ENCODE measurements at places on chromosomes 7 and 10.

DNA sequence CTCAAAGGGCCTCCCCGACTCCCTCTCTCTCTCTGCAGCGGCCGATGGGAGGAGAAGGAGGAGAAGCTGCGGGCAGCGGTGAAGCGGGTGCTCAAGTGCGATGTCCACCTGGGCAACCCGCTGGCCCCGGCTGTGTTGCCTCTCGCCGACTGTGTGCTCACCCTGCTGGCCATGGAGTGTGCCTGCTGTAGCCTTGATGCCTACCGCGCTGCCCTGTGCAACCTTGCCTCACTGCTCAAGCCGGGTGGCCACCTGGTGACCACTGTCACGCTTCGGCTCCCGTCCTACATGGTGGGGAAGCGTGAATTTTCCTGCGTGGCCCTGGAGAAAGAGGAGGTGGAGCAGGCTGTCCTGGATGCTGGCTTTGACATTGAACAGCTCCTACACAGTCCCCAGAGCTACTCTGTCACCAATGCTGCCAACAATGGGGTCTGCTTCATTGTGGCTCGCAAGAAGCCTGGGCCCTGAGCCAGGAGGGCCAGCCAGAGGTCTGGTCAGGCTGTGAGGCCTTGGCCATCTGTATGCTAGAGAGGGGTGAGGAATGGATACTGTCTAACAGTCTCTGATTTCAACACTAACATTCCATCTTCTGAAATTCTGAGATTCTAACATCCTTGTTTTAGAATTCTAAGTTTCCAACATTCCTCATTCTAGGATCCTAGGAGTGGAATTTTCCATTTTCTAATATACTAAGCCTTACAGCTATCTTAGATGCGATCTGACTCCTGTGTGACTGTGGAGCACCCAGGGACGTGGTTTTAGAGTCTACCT lies 3.6 kb downstream of the INMT start:
- DNase-seq, result no peak

DNA sequence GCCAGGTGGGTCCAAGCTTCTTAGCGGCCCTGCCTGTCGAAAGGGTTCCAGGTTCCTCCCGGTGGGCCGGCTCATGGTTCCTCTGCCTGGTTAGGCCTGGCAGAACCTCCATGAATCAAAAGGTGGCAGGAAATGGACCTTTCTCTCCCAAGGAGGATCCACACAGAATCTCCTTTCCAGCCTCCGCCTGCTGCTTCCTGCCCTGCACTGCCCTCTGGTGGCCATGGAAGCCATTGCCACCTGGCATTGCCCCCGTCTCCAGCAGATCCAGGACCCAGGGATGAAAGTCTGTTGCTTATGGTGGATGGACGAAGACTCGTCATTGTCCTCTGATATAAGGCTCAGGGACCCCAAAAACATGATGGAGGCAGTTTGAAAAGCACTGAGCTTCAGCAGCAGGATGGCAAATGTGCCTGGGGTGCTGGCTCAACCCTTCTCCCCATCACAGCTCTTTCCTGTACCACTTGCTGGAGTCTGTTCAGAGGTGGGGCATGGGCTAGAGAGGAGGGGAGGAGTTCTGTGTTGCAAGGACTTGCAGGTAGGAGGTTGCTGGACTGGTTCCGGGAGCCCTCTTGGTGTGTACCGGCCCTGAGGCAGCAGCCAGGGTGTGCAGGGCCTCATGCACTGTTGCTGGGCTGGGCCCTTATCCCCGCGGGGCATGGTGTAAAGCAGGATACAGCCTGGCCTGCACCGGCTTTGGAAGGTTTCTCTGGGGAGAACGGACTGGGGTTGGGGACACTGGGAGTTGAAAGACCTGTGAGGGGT lies 11.3 kb upstream of the INMT start:
- DNase-seq, result peak; percentile 71

DNA sequence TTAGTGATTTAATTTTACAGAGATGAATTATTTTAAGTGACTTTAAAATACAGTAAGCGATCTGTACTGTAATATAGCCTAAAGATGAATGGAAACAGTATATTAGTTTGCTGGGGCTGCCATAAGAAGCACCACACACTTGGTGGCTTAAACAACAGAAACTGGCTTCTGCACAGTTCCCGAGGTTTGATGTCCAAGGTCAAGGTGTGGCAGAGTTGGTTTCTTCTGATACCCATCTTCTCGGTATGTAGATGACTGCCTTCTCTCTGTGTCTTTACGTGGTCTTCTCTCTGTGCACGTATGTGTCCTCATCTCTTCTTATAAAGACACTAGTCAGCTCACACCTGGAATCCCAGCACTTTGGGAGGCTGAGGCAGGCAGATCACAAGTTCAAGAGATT lies 64.0 kb upstream of the KMT2E start:
- no peak for DNase-seq

DNA sequence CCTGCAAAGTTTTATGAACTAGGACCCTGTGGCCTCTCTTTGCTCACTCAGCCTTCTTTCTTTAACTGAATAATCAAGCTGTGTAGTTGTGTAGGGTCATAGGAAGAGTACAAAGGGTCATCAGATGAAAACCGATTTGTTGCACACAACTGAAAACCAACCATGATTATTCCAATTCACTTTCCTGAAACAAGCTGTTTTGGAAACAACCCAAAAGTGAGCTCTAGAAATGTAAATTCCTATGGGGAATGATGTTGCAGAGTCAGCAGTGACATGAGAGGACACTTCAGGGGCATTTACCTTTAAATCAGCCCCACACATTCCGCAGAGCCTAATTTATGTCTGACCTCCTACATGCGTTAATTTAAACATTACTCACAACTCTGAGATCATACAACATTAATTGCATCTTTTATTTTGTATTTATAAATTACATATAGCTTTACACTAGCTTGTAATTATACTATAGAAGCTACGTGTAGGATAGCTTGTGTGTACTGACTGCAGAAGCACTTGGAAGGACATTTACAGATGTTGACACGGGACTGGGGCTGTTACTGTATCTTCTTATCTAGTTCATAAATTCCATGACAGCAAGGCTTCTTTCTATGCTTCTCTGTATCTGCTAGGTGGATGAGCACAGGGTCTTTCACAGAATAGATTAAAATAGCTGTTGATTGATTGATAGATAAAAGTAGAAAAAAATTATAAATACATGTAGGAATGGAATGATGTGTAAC lies 139.9 kb upstream of the AKR1E2 start:
- DNase-seq, result no peak

DNA sequence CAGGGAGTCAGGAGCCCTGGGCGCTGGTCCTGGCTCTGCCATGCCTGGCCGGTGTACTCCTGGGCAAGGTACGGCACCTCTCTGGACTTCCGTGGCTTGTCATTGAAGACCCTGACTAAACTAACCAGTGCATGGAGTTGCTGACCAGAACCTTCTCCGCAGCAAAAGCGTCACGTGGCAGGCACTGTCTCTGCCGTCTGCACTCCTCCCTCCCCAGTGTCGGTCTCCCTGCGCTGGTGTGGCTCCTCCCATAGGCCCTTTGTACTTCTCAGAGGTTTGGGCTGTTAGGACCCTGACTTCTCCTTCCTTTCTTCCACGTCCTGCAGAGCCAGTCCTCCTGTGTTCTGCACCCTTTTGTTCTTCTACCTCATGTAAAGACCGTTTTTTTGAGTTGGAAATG lies 100.6 kb upstream of the CREB5 start:
- no peak for DNase-seq

DNA sequence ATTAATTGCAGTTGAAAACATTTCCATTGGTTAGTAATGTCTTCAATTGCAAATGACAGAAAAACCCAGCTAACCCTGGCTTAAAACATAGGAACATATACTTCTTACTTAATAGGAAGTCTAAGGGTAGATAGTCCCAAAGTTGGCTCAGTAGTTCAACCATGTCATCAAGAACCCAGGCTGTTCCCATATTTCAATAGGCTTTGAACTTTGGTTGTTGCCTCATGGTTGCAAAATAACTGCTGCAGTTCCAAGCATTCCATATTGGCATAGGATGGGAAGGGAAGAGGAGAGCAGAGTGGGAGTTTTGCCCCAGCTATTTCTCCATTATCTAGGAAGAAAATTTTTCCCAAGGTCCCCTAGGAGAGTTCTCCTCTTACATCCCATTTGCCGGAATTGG lies 81.4 kb upstream of the EEPD1 start:
- DNase-seq, result no peak

DNA sequence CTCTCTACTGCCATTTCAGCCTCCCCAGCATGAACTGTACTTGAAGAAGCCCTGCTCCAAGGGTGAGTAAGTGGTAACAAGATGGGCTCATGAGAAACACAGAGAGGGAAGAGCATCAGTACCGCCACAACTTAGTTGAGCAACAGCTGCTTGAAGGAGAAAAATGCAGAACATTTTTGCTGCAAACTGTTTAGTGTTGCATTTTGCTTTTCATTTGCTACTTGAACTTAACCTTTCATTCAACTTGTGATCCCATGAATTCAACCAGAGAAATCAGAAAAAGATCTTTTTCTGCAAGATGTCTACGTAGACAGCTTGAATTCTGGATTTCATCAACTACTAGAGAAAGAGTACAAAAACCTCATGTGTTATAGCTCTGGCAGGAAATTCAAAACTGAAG lies 40.7 kb downstream of the ANK3 start:
- no peak for DNase-seq

DNA sequence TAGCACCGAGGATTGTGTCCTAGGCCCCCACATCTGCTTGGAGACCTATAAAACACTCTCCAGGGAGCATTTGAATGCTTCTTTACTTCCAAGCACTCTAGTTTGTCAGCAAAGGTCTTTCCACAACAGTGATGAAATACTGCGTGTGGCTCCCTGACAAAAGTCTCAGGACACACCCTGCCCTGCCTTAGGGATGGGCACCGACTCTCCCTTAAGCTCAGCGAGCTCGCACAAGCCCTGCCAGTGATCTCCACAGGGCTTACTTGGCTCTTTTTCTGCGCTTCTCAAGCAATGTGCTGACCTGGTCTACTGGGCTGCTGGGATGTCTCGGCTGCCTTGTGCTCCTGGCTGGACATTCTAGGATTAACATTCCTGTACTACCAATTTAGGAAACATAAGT lies 84.3 kb upstream of the MPP7 start:
- DNase-seq, result no peak

GRCh38 chr7:151061213-151062110 lies 2.1 kb downstream of the SLC4A2 start:
- DNase-seq, result no peak

DNA sequence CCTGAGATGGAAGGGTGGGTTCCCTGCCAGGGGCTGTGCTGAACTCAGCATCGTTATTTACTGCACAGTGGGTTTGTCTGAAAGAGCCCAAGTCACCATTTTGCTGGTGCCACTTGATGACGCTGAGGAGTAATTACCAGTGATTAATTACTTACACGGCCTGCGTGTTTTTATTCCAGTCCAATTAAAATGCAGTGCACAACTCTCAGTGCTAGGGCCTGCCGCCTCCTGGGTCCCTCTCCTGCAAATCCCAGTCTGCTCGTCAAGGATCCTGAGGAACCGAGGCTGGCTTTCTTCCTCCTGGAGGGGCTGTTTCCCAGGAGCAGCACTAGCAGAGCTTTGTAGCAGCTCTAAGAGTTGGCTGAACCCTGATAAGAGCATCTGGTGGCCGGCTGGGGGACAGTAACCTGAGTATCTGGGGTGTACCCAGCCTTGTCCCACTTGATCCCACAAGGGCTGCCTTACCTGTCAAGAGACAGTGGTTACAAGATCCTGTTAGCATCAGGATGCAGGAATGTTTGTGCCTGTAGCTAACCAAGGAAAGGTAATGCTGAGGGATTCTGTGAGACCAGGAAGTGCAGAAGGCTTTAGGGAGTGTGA lies 45.1 kb upstream of the LRRC4 start:
- DNase-seq, result no peak

- DNase-seq, result no peak
Observed at GRCh38 chr10:2094171-2094570, 356.8 kb upstream of the ADARB2 start.

DNA sequence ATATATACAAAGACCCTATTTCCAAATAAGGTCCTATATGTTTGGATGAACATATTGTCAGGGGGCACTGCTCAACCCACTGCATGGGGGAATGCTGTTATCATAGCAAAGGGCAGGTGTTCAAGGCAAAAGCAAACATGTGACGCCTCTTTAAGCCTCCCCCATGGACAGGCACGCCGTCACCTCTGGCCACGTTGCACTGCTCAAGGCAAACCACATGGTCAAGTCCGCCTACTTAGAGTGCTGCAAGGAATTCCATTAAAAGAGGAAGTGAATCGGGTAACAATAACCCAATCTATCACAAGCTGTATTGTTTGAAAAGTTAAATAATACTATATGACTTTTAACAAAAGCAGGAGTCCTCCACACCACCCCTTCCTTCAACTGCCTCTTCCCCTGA lies 8.8 kb upstream of the CALD1 start:
- no peak for DNase-seq

DNA sequence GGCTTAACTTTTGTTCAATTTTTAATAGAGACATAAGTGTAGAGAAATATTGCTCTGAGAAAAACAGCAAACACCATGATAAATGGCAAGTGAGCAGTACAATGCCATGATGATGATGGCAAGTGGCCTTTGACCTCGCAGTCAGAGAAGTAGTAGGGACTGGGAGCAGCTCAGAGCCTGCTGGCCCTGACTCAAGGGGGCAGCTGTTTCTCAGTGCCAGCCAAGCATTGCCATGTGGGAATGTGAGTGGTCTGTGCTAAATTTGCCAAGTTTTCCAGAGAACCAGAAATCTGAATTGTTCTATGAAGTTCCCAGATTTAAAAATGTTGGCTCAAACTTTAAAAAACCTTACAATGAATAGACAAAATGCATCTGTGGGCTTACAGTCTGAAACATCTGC lies 187.9 kb downstream of the BICC1 start:
- DNase-seq, result no peak

GRCh38 chr7:91114232-91114631 lies 150.0 kb upstream of the FZD1 start:
- peak; percentile 68 for DNase-seq

- no peak for DNase-seq
Observed at GRCh38 chr7:154575497-154575896, 427.4 kb downstream of the PAXIP1 start.

Data from hematopoietic multipotent progenitor cell treated with erythropoietin and hydrocortisone succinate and interleukin-3 and kit ligand, for 8 days (in vitro differentiated cells).